ENCODE measurements at places on chromosomes 3 and 15.

DNA sequence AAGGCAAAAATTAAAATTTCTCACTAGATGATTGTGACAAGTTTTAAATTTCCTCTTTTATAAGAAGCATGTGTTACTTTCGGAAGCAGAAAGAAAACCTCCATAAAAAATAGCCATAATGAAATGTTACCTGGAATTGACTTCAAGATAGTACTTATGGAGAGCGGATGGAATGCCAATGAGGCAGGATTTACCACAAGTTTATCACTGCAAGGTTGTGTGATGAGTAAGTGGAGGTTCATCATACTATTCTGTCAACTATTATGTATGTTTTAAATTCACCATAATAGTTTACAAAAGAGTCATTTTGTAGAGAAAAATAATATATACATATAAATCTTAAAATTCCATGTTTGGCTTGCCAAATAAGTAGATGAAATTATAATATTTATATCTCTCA lies 230.3 kb downstream of the SCAPER start:
- DNase-seq = no peak

GRCh38 chr3:139561255-139561817 lies 21.8 kb upstream of the RBP1 start:
- DNase-seq = no peak

DNA sequence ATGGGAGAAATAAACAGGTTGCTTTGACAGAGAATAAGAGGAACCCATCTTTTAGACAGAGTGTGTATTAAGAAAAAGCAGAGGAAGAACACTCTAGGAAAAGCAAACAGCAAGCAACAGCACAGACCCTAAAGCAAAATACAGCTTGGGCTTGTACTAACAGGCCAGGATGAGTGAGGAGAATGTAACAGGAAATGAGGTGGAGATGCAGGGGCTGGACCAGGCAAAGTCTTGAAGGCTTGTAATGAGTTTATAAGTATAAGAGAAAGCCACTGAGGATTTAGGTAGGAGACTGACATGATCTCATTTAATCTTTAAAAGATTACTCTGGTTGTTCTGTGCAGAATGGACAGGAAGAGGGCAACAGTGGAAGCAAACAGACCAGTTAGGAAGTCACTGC lies 4.9 kb downstream of the UBR1 start:
- no peak for DNase-seq

DNA sequence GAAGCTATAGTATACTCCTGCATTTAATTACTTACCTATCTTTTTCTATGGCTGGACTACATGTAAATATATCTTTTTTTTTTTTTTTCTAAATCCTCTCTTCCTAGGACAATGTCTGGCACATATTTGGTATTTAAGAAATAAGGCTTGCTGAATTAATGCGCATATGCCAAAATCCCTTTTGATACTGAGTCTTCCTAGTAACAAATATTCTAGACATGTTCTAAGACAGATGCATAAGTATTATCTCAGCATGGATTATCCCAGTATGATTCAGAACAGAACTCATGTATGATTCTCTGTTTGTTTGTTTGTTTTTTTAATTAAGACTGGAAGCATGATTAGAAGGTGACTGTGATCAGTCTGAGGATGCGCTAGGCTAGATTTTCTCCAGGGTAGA lies 249.8 kb upstream of the ZNF717 start:
- no peak for DNase-seq

GRCh38 chr15:63122002-63122875 lies 578 bp downstream of the LACTB start:
- DNase-seq = peak; percentile 57

DNA sequence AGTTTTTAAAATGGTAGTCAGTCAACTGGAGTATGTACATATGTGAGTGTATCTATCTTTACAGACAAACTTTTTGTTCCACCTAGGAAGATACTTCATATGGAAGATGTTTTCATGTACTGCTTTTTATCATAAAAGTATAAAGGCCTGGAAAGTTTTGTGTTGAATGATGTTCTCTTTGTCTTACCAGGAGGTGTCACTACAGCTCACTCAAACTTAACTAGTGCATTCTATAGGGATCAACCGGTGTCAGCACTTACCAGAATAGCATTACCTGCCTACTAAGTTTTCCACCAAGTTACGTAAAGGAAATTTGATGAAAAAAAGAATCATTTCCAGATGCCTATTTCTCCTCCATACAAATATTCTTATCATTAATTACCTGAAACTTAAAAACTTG lies 522.6 kb upstream of the SEMA6D start:
- DNase-seq = no peak

DNA sequence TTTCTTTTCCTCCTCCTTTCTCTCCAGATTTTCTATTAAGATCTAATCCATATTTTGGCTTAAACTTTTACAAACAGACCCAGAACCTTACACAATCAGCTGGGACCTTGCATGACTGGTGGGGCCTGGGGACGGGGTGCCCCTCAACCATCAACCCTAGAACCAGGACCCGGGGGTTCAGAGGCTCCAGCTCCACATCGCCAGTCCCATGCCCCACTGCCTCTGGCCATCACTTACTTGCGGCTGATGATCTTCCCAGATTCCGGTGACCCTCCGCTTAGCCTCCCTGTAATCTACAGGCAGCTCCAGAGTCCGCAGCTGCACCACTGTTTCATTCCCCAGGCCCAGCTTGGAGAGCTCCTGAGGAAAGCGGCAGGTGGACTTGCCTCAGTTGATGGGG lies 36.8 kb downstream of the PGPEP1L start:
- DNase-seq = no peak

DNA sequence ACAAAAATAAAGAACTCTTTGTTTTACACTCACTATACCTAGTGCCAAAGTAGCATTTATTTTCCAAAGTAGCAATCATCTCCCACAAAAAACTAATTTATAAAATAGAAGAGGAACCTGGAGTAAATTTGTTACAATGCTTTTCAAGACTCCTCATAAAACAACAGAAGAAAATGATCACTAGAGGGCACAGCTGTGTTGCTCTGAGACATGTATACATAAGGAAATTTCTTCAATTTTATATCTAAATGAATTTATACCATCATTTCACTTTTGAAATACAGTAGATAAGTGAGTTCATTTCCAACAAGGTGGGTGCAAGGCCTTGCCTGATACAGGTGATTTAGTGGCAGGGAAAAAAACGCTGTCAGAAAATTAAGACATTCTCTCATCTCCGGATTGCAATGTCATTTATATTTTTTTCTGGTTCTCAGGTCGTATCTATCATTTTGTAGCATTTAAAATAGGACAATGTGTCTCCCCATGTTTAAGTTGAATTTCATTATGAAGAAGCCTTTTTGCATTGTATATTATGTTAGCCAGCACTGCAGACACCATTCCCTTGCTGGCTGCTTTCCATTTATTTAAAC lies 25.3 kb upstream of the ARHGEF26 start:
- DNase-seq = no peak

- no peak for DNase-seq
Observed at GRCh38 chr3:194890091-194890490, 204.4 kb downstream of the FAM43A start.

DNA sequence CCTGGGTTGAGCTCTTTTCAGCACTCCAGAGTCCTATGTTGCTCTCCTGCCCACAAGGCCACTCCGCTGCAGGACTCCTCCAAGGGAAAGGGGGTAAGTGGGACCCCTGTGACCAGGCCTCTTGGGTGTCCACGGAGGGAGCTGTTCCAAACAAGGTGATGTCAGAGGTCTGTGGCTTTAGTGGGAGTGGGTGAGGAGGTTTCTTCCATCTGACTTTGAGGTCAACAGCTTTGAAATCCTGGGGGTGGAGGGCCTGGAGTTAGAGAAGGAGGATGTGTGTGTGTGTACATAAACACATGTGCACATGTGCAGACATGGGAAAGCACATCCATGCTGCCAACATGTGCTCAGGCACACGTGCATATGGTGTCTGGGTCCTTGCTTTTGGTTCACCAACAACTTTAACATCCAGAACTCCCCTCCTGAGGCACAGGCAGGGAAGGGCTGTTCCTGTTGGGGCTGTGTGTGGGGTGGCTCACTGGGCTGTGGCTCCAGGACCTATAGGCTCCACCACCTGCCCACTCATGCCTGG lies 51.4 kb upstream of the TMEM115 start:
- DNase-seq = no peak

DNA sequence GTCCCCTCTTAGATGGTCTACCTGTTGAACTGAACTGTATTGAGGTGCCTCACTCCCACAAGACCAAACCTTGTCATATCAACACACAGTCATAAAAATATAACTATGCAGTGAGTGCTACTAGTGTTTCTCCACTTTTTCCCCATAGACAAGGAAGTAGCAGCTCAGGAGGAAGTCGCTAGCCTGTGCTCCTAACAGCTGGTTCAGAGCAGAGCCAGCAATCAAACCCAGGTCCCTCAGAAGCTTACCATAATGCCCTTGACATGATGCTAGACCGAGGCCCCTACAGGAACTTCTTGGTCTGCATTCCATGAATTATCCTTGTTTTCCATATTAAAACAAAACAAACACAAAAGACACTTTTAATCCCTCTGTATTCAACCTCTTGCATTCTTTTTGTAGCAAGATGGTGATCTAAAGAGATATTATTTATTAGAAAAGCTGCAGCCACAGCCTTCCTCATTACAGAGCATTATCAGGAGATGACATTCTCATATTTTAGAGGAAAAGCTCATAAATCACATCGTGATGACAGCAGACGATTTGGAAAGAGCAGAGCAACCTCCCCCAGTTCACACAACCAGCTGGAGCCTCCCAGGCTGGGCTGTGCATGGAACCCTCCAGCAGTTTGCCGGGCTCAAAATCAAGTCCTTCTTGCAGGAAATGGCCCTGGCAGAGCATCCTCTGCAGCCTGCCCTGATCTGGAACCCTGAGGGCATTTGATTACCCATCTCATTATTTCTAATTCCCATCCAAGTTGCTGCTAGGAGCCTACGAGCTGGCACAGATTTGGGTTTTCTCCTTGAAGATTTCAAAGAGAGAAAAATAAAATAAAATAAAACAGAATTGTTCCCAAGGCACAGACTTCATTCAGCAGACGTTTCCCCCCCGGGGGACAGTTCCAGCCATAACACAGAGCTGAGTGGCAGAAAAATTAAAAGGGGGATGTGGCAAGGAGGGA lies 118.8 kb downstream of the SRGAP3 start:
- no peak for DNase-seq

DNA sequence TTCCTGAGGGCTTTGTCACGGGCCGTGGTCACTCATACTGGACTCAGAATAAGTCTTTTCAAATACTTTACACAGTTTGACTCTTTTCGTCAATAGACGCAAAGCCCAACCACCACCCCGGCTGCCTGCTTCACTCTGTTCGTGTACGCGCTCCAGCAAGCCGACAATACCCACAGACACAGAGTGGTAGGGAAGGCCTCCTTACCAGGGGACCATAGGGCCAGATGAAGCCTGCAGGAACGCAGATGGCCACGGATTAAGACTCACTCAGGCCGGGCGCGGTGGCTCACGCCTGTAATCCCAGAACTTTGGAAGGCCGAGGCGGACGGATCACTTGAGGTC lies 29.7 kb downstream of the EFCAB12 start:
- DNase-seq = peak; percentile 25

GRCh38 chr3:115350606-115351005 lies 203.5 kb upstream of the ZBTB20 start:
- DNase-seq = no peak

GRCh38 chr3:53809764-53810400 lies 36.3 kb downstream of the CHDH start:
- no peak for DNase-seq

GRCh38 chr3:123640740-123641462 lies 56.0 kb upstream of the HACD2 start:
- no peak for DNase-seq

- DNase-seq = no peak
Observed at GRCh38 chr3:123757281-123757940, 126.7 kb downstream of the MYLK start.

GRCh38 chr15:77002954-77003912 lies 8.3 kb downstream of the PSTPIP1 start:
- DNase-seq = no peak

DNA sequence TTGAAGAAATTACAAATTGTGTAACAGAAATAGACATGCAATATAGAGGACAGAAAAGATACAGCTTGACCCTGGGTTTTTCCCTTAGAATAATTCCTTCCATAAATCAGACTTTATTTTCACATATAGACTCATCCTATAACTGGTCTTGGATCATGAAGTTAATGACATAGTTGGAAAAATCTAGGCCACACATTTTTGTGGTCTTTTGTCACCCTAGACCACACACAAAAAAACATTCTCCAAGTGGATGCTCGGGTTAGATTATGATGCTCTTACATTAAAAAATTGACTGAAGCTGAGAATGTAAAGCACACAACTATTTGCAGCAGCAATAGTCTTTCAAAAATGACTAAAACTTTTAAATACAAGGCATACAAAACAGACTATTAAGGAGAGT lies 7.5 kb upstream of the PLA2G4D start:
- no peak for DNase-seq

DNA sequence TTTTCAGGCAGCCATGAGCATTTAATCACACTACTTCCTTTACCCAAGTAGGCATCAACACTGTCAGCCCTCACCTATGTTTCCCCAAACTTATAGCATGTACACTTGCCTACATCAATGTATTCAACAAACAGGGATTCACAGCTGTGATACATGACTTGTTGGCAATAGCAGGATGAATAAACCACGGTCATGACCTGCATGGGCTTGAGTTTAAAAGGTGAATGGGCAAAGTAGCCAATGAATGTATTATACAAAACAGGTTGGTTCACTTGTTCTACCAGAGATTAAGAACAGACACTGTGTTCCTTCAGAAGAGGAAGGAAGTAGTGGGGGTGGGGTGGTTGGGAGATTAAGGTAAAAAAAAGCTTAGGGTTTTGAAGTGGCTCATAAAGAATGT lies 861.9 kb upstream of the SEMA6D start:
- DNase-seq = no peak

GRCh38 chr15:52184721-52185120 lies 6.5 kb downstream of the GNB5 start:
- no peak for DNase-seq

DNA sequence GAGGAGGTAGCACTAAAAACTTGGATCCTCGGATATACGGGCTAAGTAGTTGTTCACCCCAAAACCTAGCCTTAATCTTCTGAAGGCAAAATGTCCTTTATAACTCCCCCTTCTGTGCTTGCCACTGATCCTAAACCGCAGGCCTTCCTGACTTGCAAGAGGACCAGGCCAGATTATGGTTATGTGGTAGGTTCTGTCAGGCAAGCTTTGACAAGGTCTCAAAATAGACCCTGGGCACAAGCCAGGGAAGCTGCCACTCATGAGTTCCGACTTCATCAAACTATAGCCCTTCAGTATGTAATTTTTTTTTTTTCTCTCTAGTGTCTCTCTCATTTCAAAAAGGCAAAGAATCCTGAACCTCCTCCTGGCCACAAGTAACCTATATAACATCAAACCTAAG lies 3.2 kb downstream of the LRRFIP2 start:
- no peak for DNase-seq

- DNase-seq = no peak
Observed at GRCh38 chr15:91133511-91133910, 33.5 kb downstream of the SV2B start.

GRCh38 chr15:28994142-28994830 lies 108.5 kb downstream of the APBA2 start:
- no peak for DNase-seq

DNA sequence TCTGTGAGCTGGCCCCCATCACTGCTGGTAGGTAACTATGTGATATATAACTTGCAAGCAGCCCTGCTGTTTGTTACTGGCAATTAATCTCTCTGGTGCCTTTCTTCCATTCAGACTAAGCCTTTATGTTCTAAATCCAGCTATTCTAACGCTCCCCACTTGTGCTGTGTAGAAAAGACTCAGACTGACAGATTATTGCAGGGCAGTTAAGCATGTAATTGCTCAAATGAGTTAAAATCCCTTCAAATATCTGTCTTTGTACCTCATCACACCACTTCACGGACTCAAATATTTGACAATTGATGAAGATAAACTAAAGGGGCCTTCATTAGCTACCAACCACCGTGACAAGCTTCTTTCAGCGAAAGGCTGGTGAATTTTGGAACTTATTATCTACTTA lies 416.2 kb downstream of the NR2F2 start:
- no peak for DNase-seq
